ENCODE measurements at places on chromosomes 4 and X.

DNA sequence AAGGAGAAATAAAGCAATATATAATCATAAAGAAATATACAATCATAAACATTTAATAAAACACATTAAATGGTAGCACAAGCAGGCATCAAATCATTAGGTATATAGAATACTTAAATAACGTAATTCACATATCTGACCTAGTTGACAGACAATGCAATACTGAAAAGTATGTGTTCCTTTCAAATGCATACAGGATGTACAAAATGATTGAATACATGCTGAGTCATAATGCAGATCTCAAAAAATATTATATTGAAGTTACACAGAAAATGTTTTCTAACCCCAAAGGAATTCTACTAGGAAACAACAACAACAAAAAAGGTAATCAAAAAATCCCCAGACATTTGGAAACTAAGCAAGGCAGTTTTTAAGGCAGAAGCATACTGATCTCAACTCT is 1072.0 kb upstream of the INTU start:
- DNase-seq = no peak

DNA sequence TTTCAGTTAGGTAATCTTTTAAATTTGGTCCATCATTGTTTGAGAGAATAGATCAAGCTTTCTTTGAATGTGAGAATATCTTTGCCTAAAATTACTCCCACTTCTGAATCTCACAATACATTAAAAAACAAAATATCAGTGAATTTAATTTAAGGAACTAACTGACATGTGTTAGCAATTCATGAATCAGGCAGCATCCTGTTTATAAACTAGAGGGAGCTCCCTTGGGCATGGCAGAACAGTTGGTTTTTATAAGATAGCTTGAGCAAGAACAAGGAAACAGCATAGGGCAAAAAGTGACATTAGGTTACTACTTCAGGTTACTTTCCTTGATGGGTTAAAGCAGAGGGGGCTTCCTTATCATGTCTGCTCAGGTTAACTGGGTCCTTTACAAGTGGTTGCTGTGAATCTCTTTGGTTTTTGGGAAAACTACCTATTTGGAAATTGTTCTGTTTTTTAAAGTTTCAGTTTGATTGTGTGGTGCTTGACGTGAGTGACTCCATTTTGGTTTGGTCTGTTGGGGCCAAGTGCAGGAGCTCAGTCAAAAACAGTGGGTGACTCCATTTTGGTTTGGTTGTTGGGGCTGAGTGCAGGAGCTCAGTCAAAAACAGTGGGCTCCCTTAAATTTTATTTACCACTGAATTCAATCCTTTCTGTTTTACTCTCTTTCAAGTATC is 68.0 kb downstream of the PPEF2 start:
- DNase-seq = no peak

DNA sequence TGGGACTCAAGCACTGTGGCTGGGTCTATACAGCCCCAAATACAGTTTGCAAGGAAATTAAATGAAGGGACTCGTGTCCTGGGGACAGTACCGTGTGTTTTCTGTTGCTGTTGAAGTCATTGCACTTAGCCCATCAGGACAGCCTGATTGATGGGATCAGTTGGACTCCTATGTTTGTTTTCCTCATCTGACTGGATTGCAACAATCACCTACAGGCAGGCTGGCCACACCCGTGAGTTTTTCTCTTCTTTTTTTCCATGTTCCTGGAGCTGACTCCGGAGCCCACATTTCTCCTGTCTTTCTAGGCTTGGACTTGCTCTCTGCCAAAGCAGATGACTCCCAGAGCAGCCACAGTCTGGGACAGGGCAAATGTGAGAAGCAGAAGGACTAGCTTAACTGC is 38.1 kb downstream of the RTL9 start:
- no peak for DNase-seq

- no peak for DNase-seq
Measured at GRCh38 chr4:44522761-44523445, 74.3 kb upstream of the KCTD8 start.

DNA sequence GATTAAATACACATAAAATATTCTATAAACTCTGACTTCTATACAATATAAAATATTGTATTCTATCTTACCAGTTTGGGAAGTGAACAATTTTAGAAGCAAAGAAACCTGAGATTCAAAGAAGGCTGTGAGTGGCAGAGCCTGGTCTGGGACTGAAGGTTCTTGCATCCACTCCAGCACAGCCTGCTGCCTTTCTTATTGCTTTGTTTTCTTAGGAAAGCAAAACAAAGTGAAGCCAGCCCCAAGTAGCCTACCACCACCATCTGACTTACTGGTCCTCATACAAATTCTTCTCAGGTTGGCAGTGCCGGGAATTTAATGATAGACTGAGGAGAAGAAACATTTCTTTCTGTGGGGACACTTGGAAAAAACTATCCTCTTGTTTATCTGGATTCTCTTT is 129.7 kb upstream of the SMAD1 start:
- DNase-seq = no peak

DNA sequence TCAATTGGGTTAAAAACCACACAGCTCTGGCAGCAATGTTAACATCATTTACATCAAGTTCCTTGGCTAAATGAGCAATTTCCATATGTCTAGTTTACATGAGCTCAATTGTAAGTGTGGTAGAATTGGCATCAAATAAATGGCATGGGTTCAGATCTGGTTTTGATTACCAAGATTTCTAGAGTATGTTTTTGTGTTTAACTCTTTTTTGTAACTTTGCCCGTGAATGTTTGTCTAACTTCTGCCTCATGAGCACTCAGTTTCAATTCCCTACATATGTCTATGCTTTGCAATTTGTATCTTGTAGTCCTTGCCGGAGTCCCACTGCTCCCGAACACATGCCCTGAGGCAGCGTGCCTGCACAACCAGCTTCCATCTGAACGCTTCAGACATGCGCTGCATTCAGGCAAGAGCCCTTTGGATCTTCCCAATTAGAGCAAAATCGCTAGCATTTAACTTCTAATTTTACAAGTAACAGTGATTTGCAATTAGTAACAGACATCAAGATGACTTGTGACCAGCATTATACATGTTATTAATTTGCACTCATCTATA is 644.4 kb downstream of the TRIML1 start:
- no peak for DNase-seq

DNA sequence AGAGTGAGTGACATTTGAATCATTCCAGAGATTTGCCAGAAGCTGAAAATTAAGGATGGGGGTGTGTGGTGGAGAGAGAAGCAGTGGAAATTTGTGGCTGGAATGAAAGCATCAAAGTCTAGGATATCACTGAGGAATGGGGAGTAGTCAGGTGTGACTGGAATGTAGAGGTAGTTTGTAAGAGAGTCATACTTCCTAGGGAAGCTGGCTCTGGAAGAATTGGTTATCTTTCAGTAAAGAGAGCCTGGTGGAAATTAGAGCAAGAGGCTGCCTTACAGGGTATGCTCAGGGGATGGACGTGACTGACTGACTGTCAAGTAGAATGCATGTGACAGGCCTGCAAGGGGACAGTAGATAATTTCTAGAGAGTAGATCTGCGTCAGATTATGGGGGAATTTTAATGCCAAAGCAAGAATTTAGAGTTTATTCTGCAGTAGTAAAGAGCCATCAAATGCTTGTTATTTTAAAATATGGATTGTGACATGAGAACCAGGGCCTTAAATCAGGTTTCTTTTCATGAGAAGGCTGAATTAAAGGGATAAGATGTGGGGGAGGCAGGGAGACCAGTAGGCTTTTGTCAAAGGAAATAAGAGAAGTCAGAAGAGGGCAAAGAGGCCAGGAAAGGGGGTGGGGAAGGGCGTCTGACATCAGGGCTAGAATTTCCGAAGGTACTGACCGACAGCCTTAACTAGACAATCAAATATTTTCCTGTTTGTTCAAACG is 109.9 kb downstream of the AFF1 start:
- DNase-seq = no peak

GRCh38 chr4:52983563-52984303 is 121.6 kb downstream of the RASL11B start:
- peak; percentile 61 for DNase-seq

GRCh38 chr4:125736057-125736456 is 421.3 kb downstream of the FAT4 start:
- DNase-seq = no peak

DNA sequence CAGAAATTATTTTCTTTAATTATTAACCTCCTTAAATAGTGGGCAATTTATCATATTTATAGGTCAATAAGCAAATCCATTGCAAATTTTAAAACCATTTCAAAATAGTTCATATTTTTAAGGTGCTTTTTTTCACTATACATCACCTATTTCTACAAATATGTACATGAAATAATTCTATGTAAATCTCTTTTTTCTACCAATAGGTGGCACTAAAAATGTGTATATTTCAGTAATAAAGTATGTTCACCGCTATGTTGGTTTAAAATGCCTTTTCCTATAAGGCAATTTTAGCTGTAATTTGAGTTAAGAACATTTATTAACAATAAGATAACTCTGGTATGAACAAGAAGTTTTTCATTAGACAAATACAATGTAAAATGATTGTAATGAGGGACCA is 672.2 kb downstream of the KCTD8 start:
- DNase-seq = no peak

- no peak for DNase-seq
Measured at GRCh38 chr4:10565166-10565780, 108.0 kb upstream of the ZNF518B start.

- no peak for DNase-seq
Measured at GRCh38 chr4:41456559-41457101, 81.3 kb upstream of the LIMCH1 start.

DNA sequence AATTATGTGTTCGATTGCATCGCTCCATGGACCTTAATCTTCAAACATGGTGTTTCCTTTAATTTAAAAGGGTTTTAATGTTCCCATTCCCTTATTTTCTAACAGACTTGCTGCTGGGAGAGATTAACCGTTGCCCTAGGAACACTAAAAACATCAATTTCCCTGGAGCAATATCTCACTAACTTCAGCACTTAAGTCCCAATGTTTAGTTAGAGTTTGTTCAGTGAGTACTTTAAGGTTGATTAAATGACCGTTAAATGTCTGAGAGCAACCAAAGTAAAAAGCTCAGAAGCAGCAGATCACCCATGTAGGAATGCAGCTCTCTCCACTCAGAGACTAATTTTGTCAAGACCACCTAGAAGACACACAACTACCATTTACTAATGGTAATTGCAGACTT is 111.2 kb upstream of the PDE5A start:
- no peak for DNase-seq

GRCh38 chrX:83845397-83845796 is 15.5 kb upstream of the CYLC1 start:
- peak; percentile 11 for DNase-seq

GRCh38 chr4:3311489-3312171 is 18.8 kb downstream of the RGS12 start:
- no peak for DNase-seq

GRCh38 chr4:122700178-122700725 is 32.3 kb upstream of the BBS12 start:
- no peak for DNase-seq

DNA sequence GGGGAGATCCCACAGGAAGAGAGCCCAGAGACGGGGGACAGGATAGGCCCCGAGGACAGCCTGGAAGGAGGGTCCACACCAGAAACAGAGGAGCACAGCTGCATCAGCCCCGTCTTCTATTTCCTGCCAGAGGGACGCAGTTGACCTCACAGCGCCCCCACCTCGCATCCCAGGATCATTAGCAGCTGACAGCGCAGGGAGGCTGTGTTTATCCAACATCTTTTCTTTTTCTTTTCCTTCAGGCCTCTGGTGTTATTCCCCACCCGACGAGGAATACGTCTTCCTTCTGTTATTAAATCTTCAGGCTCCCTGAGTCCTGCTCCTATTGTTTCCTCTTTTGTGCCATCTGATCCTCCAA is 75.4 kb downstream of the DCHS2 start:
- no peak for DNase-seq

DNA sequence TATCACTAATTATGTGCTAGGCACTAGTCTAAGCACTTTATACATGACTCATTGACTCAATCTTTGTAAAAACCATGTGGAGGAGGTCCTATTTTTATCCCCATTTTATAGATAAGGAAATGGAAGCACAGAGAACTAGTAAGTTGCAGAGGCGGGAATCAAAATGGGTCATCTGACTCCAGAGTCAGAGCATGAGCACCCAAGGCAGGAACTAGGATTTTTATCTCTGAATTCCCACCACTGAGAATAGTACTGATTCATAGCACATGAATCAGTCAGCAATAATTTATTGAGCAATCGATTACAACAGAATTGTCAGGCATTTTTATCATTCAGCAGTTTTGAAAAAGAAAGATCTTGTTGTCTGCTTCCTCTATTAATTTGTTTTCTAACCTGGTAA is 19.3 kb downstream of the SCARB2 start:
- no peak for DNase-seq
